CD4-positive, alpha-beta memory T cell (primary cell): ENCODE measurements at places on chromosomes 13 and 19.

DNA sequence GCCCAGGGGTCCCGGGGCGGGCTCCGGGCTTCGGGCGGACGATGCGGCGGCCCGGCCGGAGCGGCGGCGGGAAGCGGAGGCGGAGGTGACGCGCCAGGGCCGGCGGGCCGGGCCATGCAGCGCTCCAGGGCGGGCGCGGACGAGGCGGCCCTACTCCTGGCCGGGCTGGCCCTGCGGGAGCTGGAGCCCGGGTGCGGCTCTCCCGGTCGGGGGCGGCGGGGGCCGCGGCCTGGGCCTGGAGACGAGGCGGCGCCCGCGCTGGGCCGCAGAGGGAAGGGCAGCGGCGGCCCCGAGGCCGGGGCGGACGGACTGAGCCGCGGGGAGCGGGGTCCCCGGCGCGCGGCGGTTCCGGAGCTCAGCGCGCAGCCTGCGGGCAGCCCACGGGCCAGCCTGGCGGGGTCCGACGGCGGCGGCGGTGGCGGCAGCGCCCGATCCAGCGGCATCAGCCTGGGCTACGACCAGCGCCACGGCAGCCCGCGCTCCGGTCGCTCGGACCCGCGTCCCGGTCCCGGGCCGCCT lies 362 bp downstream of the WTIP start:
- DNase-seq = no peak

GRCh38 chr13:91986761-91987483 lies 588.5 kb downstream of the GPC5 start:
- no peak for DNase-seq

DNA sequence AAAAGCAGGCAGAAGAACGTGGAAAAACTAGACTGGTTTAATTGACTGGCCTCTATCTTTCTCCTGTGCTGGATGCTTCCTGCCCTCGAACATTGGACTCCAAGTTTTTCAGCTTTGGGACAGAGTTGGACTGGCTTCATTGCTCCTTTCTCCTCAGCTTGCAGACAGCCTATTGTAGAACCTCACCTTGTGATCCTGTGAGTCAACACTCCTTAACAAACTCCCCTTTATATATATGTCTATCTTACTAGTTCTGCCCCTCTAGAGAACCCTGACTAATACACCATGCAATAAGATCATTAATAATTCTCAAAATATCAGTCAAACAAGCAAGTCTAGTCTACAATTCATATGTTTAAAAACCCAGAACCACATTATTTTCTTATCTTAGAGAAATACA lies 662.4 kb downstream of the TBC1D4 start:
- DNase-seq = no peak

GRCh38 chr19:17505223-17505622 lies 6.2 kb upstream of the PGLS start:
- DNase-seq = no peak

- no peak for DNase-seq
Measured at GRCh38 chr13:28621449-28621848, 37.5 kb upstream of the POMP start.
